ENCODE measurements at places on chromosomes 5 and 9. TPM values are rescaled to one million over a fixed set of nuclear protein-coding genes. Genes with fewer than 3 reads are reported as not detected.

The CENPK gene
- 88.8 TPM for total RNA-seq

The MEGF10 gene
- total RNA-seq: not detected

The OCLN gene
- total RNA-seq: 0.12 TPM

The HTR4 gene
- total RNA-seq: not detected

The SMAD5 gene
- total RNA-seq: 12.8 TPM

All from activated CD4-positive, alpha-beta T cell treated with anti-CD3 and anti-CD28 coated beads, Interleukin-2, amount 10 ng/mL, durations not matched to agents 24 days and 14 days (primary cell).